Anterior cingulate cortex (tissue), 58 donors: ENCODE measurements at places on chromosomes 3 and 15.

DNA sequence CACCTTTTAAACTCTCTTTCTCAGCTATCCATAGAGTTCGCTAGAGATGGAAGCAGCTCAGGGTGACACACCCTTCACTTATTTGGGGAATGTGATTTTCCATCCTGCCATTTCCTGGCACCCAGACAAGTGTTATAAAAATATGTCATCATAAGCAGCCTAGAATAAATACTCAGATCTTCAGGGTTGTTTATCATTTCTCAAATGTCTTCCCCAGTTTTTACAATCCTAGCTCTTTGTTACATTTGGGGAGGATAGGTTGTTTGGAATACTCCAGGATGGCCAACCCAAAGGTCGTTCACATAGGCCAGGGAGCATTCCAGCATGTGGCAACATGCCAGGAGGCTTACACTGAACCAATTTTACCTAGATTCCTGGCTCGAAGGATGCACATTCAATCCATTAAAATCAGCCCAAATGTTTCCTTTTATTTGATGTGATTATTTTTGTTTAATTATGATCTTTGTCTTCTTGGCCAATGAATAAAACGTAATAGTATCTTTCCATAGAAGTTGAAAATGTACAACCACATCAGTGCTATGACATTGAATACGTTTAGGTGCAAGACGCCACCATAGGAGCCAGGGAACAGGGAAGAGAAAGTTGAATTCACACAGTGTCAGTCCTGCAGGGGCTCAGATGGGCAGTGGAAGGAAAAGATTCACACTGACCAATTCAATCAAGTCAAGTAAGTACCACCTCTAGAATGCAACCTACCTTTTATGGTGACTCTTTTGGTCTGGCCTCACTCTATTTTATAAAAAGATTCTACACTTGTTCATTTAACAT is 537.7 kb upstream of the MDFIC2 start:
- DNase-seq = no peak

DNA sequence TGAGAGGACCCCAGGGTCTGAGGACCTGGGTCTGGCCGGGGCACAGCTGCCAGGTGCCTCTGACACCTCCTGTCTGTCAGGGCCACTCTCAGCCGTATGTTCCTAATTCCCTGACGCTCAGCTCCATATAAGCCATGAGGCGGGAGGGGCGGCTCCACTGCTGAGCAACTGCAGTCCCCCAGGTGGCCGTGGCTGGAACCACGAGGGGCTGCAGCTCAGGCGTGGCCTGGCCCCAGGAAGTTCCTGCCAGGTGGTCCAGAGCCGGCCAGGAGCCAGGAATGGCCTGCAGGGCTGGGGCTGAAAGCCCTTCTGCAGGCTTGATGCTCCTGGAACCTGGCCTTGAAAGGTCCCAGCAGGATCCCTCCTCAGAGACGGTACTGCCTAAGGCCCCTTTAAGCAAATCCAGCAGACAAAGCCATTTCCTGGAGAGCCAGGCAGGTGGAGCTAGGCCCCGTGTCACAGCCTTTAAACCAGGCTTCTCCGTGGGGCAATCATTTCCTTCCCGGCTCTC is 118.0 kb downstream of the CHSY1 start:
- DNase-seq = no peak

DNA sequence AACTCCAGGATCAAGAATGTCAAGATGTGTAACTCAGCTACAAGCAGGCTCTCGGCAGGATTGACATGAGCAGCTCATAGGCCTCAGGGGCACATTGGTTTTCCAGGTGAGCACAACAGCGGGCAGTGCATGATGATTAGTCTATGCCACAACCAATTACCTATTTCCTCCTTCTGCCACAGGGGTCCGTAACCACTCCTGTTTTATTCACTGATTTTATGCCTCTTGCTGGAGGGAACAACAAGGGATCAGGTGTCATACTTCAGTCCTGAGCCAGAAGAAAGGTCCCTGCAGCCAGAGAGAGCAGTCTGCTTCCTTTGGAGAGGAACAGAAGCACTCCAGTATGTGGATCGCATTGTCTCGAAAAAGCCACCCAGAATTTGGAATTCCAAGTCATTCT is 35.1 kb upstream of the PTPRG start:
- DNase-seq = no peak

GRCh38 chr3:124592658-124593441 is 137.4 kb upstream of the UMPS start:
- no peak for DNase-seq

DNA sequence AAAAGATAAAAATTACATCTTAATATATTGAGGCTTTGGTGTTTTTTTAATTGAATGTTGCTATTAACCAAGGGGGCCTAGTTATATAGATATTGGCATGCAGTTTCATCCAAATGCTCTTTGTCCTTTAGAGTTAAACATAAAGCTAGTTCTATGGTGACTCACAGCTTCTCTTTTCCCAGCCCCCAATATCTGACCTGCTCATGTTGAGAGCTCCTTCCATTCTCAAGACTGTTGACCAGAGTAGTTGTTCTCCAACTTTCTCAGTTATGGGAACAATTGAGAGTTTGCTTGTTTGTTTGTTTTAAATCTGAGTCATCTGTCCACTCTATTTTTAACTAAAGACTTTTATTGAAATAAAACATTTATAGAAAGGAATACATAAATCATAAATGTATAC is 15.8 kb upstream of the RARB start:
- no peak for DNase-seq

GRCh38 chr15:67495585-67495984 is 25.3 kb upstream of the C15orf61 start:
- DNase-seq = no peak

DNA sequence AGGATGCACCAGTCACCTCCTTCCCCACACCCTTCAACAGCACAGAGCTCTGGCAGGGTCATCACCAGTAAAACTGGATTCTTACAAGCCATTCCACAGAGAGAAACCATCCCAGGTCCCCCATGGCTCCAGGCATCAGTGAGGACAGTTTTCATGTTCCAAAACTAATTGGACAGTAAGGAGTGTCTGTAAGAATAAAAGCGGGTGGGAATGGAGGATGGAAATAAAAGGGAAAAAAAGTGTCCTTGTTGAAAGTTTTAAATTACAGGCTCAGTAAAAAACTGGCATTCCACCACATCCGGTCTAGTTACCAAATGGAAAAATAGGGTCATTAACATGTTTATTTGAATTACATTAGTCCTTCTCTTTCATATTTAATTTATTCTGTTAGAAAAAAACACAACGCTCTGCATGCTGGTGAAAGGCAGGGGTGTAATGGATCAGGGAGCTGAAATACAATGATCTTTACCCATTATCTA is 117.4 kb downstream of the TIGIT start:
- DNase-seq = no peak
